ENCODE measurements at places on chromosomes 7 and 10. TPM values are rescaled to one million over a fixed set of nuclear protein-coding genes. Genes with fewer than 3 reads are reported as not detected.

Gene FAM53B
- total RNA-seq, result 30.5 TPM

Gene CNNM1
- not detected for total RNA-seq

Gene PCLO
- total RNA-seq, result 3.7 TPM

Gene C7orf57
- not detected for total RNA-seq

- DNase-seq, result peak; percentile 14
These were observed 2.4 kb downstream of the DKK1 start for GRCh38 chr10:52316500-52316899.

DNA sequence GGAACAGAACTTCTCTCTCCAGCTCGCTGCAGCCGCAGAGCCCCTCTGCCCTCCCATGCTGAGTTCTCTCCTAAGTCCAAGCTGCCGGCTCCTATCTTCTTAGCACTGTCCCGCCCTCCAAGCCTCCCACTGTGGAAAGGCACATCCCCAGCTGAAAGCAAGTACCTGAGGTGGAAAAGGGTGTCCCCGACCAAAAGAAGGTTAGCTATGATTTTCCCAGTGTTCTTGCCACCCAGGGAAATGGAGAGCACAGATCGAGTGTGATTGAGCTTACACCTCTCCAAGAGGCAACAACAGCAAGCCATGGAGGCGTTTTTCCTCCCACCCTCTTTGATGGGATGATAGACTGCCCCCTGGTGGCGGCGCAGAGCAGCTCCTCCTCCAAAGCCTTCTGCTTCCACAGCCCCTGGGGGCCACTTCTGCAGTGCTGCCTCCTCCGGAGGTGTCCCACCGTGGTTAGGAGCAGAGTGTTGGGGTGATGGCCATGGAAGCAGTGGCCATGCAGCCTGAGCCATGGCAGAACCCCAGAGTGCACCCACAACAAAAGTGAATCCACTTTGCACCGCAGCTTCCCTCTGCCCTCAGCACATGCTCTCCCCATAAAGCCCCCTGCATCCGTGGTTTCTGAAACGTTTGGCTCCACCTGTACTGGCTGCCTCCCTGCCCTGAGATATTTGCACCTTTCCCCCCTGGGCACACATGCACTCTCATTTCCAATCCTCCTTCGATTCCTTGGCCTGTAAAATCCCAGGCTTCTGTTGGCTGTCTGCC, 143.1 kb upstream of the STK17A start:
- DNase-seq, result peak; percentile 70

DNA sequence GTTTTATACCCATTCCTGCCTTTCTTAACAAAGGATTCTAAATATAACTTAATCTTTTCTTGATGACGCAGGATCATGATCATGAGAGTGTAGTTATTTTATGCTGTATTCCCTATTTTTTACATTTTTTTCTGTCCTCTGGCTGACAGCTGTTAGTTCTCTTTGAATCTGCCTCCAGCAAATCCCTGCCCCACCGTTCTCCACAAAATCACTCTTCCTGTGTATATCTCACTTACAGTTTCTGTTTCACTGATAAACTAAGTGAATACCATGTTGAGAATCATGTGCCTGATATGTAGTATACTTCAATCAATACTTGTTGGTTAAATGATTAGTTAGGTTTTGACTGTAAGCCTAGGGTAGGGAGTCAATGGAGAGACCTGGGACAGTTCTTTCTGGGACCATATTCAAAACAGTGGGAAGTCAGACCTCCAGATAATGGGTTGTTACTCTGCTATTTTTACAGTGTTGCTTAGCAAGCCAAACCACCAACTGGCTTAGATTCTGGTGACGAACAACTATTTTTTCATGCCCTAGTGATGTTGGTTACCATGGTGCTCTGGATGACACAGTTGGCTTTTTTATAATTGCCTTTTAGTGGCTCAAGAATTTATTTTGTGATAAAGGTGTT, 12.8 kb downstream of the CNNM1 start:
- no peak for DNase-seq

DNA sequence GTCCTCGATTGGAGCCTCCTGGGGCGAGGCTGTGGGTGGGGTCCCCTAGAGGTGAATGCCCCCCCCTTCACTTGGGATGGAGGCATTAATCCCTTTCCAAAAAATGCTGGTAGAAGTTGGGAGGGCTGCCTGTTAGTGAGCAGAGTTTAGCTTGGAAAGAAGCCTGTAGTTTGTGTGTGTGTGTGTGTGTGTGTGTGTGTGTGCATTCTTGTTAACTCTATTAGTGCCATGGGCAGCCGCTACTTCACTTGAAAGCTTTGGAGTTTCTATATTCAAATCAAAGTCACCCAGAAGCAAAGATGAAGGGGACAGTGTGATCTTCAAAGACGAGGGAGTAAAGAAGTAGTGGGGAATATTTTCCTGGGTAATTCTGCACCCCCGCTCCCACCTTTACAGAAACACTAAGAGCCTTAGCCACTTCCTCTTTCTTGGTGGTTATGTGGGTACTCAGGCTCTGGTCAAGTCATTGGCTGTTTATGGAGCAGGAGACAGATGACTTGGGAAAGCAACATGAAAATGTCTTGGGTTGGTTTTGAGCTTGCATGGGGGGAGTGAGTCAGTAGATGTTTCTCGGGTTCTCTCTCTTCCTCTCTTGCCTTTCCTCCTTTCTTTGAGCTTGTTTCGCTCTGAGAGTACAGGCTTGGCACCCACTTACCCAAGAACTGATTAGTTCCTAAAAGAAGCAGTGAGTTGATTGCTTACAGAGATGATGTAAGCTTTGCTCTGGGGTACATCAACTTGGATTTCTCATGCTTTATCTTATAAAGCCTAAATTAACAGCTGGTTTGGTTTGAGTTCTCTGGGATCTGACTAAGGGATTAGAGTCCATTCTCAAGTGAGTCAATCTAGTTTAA, 35.9 kb downstream of the TCF7L2 start:
- DNase-seq, result no peak

DNA sequence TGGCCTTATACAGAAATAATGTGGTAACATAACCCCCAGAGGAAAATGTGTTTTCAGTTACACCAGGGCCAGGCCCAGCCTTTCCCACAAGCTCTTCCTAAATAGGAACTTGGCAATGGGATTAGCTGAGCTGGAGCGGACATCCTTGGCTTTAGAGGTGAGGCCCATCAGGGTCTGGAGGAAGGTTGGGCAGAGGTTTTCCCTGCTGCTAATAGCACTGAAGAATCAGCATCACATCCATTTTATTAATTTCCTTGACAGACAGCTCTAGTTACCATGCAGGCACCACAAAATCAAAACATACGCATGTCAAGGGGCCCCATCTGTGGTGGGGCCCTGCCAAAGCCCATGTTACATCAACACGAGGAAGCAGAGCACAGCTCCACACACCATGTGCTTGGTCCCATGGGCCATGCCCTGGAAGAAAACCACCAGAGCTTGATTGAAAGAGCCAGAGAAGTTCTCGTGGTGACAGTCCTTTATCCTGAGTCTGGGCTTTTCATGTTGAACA, 566.6 kb downstream of the KCNMA1 start:
- DNase-seq, result no peak

- DNase-seq, result no peak
These were observed 176.3 kb downstream of the DGKI start for GRCh38 chr7:137670222-137671064.

DNA sequence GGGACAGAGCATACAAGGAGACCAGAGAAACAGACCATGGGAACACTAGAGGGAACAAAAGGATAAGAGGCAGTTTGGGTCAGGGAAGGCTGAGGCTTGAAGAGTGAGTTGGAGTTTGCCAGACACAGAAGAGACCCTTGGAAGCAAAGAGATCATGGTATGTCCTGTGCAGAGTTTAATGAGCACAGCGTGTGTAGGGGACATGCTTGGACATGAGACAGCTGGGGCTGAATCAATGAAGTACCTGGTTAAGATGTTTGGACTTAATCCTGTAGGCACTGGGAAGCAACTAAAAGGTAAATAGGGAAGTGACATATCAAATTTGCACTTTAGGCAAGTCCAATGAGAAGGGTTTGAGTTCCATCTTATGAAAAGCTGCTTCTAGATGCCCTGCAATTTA, 79.6 kb downstream of the KIAA1217 start:
- no peak for DNase-seq

GRCh38 chr7:36062154-36062815, 90.8 kb upstream of the EEPD1 start:
- no peak for DNase-seq

DNA sequence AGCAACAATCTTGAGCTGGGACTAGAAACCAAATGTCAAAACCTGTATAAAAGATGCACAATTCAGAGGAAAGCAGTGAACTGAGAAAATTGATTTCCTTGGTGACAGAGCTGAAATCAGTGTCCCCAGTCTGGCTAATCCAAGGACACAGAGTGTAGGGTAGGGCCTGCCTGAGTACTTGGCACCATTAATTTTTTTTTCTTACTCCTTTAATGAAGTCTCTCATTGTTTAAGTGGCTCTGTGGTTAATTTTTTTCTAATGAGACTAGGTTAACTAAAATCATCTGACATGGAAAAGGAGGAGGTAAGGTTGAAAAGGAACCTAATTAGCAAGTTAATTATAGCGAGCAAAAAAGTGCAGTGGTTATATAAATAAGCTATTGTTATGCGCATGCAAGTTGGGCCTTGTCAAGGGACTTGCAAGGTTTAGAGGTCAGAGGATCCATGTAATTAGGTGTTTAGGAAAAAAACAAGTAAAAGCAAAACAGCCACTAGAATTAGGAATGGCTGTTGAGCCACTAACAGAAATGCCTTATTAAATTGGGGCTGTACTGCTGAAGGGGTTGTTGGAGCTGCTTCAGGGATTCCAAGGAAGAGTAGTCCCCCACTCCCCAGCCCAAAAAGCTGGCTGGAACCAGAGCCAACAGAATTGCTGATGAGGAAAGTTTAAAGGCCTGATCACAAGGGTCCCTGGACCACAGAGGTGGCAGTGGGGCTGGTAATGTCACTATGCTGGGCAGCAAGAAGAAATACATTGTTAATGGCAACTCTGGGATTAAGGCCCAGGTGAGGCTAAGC, 58.9 kb upstream of the STRIP2 start:
- no peak for DNase-seq

- peak; percentile 32 for DNase-seq
These were observed at the start of gene DLG5 for GRCh38 chr10:77926566-77927401. Gene DLG5 (minus strand): TSS chr10:77926755. CDS start chr10:77926520, 235 bp downstream.

- DNase-seq, result no peak
These were observed 704.4 kb upstream of the CELF2 start for GRCh38 chr10:10313149-10313835.

GRCh38 chr10:88866454-88866853, 13.6 kb upstream of the STAMBPL1 start:
- no peak for DNase-seq

DNA sequence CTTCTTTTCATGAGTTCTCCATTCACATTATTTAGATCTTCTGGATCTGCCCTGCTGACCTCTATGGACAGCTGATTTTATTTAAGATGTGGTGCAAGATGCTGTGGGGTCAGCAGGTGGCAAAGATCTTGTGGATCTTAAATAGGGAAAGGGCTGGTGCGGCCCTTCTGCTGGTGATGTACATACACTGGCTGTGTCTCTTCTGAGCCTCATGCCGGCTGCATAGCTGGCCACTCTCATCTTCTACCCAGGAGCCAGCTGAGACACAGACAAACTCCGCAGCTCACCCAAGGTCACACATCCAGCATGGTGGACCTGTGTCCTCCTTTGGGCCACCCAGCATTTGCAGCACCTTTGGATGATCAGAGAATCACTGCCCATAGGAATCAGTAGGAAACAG, 9.7 kb downstream of the RBP3 start:
- DNase-seq, result no peak

DNA sequence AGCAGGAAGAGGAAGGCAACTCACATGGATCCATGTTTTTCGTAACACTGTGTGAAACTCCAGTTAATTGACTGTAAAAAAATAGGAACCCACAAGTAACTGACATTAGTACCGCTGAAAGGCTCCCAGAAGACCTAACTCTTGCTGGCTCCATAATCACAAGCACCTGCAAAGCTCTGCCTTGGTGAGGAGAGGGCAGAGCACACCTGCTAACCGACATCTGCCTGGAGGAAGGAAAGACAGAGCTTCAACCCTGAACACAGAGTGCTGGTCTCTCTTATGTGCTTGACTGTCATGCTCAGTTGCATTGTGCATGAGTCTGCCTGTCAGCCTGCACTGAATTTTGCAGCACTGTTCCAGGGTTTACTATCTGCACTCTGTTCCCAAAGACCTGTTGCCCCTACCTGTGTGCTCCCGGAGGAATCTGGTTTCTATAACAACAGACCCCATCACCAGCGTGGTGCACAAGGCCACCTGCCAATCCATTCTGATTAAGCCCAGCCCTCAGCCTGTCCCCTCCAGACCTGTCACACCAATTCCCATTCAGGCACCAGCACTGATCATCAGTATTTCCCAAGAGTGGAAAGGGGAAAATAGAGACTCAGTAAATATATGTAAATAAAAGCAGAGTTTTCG, 63.1 kb upstream of the ANKRD1 start:
- DNase-seq, result no peak

DNA sequence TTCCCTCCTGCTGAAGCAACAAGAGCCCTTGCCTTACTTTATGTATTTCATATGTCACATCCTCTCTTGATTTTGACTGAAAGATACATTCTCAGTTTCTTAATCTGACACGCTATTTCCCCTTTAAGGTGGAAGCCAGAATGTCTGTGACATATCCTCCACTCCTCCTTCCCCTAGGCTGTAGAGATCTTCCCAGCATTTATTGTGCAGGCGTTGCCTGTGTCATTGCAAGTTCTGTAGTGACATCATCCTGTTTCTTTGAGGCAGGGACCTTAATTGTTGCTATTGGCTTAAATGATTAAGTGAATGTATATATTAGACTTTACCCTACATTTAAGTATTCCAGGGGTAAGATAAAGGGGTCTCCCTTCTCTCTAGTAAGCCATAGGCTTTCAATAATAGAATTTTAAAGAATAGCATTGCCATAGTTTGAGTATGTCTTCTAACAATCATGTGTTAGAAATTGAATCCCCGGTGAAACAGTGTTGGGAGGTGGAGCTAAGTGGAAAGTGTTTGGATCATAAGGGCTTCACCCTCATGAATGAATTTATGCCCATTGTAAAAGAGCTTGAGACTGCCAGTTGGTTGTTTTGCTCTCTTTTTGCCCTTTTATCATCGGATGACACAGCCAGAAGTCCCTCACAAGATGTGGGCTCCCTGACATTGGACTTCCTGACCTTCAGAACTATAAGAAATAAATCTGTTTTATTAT, 189.5 kb upstream of the CDC14C start:
- no peak for DNase-seq
